SK-N-MC (cell line): ENCODE measurements at places on chromosomes 7 and 10.
A peak's percentile ranks its signal among the peaks of the same experiment; 100 is the strongest.

DNA sequence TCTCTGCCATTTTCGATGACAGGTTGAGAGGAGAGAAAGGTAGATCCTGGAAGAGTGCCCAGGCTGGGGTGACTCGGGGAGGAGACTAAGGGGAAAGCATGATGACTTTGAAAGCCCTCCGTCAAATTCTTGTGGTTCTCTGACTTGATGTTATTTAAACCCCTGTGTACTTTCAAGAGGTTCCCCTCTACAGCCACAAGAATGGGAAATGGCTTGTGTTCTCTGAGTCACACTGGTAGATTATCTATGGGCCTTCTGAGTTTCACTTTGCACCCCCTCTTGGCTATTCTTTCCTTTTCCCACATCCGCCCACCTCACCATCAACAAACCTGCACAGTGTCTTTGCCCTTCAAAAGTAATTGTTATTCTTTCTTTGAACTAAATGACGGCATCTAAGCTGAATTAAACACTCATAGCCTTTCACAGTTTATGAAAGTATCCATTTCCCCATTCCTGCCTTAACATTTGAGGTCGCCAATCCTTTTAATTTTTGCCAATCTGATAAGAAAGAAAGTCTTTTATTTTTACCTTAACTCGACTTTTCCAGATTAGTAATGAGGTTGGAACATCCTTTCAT lies 24.1 kb downstream of the PRF1 start:
- DNase-seq = no peak

DNA sequence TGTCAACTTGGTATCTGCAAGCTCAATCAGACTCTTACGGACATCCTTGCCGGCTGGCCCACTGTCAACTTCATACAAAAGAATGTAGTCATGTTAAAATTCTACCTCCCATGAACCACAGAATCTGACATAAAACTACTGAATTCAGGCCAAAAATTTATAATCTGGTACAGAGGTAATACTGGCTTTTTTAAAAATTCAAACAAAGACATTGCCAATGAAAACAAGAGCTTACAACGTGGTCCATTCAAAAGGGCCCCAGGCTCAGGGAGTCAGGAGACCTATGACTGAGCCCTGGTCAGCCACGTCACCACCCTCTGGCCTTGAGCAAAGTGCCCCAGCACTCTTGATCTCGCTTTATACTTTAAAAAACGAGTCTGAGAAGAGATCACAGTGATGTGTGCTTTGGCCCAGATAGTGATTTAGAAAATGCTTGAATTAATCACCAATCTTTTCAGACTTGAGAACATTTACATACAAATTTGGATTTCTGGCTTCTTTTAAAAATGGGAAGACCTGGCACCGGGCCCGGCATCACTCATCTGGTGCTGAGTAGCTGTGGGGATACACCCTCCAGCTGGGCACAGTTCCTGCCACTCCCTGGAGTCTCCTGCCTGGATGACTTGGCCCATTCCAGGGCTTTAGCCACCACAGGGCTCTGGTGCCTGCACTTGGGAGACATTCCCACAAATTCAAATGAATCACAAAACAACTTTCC lies 94.1 kb downstream of the PIP4K2A start:
- no peak for DNase-seq

- no peak for DNase-seq
Observed at GRCh38 chr7:81498176-81498575, 271.7 kb downstream of the HGF start.

GRCh38 chr10:90930070-90930837 lies 9.4 kb upstream of the ANKRD1 start:
- no peak for DNase-seq

DNA sequence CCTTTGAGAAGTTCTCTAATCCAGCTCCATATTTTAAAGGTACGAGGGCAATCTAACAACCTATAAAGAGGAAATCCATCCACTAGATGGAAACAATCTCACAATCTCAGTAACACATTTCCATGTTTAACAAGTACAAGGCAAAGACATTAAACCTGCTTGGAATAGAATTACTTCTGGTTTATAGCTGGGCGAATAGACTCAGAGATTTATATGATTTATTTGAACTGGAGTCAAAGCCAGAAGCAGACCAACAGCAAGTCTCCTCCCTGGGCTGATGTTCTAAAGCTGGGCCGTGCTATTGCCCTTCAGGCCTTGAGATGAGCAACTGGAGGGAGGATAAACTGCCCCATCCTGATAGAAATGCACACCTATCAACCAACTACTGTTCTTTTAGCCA lies 25.3 kb downstream of the SLC26A3 start:
- no peak for DNase-seq

DNA sequence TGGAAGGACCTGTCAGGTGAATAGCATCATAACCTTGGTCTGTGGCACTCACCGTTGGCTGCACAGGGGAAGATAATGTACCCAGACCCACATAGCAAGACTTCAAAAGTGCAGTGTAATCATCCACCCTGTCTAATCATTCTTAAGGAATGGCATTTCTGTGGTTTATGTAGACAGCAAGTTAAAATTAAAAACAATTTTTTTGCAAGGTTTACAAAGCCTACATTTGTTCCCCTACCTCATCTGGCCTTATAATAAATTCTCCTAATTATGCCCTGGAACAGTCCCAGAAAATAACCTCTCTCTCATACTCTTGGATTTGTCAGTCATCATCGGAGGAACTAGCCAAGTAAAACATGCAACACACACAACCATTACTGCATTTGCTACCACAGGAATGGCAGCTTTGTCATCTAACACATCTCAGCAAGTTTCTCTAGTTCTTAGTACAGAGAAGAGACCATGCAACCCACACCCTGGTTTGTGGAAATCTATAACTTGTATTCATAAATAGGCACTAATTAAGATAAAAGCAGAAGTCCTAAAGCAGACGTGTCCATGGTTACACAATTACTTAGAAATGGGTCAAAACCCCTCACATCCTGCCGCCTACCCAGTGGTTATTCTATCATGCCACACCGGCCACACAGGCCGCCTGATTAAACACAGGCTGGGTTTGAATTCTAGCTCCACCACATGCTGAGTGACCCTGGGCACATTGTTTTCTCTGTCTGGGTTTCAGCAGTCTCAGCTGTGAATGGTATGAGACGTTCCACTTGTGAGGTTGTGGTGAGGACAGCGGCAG lies 19.1 kb downstream of the ABLIM1 start:
- DNase-seq = no peak

DNA sequence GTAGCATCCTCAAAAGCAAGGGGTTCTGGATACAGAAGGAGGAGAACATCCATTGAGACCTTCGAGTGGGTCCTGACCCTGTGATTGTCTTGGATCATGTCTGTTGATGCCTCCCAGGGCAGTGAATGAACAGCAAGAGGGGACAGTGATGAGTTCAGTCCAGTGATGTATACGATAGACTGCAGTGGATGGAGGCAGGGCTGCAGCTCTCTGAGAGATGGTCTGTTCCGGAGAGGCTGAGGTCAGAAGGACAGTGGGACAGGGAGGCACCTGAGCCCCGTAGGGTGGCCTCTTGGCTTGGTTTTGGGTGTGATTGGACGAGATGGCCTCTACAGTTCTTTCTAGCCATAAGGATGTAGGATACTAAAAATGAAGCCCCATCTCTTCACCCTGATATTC lies 280.4 kb downstream of the CAMK1D start:
- DNase-seq = no peak

DNA sequence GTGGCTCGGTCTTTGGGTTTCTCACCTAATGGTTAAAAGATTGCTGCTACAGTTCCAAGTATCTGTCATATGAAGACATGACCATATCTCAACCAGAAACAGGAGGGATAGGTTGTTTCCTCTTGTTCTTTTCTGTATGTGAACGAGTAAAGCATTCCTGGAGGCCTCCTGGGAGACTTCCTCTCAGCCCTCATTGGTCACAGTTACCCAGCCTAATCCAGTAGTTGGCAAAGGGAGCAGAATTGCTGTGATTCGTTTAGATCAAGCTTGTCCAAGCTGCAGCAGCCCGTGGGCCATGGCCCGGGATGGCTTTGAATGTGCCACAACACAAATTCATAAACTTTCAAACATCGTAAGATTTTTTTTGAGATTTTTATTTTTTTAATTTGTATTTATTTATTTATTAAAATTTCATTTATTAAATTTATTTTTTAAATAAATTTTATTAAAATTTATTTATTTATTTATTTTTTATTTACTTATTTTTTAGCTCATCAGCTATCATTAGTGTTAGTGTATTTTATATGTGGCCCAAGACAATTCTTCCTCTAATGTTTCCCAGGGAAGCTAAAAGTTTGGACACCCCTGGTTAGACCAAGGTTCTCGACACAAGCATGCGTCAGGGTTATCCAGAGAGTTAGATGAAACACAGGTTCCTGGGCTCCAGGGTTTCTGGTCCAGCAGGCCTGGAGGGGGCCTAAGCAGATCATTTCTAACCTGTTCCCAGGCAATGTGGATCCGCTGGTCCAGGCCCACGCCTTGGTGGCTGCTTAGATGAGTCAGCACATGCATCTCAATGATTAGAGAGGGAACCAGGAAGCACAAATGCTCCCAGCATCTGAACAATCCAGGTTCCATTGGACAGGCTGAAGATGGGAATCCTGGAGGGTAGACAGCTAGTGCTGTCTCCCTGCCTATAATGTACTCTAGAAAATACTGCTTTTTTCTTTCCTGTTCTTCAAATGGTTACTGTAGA lies 25.6 kb downstream of the CDC123 start:
- DNase-seq = no peak

DNA sequence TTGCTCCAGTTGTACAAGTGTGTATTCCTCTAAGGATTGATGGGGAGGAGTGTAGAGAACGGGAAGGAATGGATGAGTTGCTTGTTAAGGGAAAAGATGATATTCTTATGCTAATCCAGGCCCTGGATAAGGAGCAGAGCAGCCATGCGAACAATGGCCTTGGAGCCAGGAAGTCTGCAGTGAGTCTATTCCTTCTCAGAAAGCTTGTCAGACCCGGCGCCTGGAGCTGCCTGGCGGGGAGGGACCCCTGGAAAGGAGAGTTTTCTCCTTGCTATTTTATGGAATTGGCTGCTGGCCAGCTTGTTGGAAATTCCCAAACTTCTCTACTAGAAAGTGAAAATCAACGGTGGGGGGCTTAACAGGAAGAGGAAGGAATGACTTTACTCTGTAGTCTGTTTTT lies 89.1 kb downstream of the MMRN2 start:
- DNase-seq = peak; percentile 52

GRCh38 chr10:69783515-69783914 lies 18.2 kb upstream of the COL13A1 start:
- no peak for DNase-seq

- DNase-seq = no peak
Observed at GRCh38 chr10:118582511-118582910, 12.9 kb downstream of the PRLHR start.

GRCh38 chr7:140915935-140916555 lies 8.7 kb downstream of the BRAF start:
- no peak for DNase-seq

GRCh38 chr10:109664554-109664953 lies 258.8 kb downstream of the XPNPEP1 start:
- DNase-seq = no peak

- no peak for DNase-seq
Observed at GRCh38 chr10:128068398-128069285, 57.6 kb downstream of the MKI67 start.

- no peak for DNase-seq
Observed at GRCh38 chr10:90218846-90219245, 517.5 kb downstream of the KIF20B start.

DNA sequence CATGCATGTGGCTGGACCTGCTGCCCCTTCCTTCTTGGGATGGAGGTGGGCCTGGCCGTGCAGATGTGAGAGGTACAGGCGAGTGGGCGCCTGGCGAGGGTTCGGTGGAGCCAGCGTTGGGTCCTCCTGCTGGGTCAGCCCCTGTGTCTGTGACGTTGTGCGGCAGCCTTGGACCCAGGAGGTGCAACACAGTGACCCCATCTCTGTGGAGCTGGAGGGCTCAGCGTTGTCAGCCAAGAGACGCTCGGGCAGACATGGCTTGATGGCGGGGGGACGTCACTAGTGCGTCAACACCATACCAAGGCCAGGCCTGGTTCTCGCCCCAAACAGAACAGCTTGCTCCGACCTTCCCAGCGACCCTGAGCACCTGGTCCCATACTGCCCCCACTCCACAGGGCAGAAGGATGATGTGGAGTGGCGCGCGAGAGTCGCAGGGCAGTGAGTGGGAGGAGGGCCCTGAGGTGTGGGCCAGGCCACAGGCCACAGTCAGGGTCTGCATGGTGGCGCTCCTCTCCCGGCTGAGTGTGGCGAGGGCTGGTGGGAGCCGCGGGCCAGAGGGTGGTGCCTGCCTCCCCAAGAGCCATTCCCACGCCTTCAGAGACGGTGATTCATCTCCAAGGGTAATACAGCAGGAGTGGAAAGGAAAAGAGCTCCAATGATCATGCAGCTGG lies 184.4 kb downstream of the DNAJB6 start:
- DNase-seq = no peak

GRCh38 chr10:50972591-50972990 lies 87.2 kb upstream of the A1CF start:
- no peak for DNase-seq

DNA sequence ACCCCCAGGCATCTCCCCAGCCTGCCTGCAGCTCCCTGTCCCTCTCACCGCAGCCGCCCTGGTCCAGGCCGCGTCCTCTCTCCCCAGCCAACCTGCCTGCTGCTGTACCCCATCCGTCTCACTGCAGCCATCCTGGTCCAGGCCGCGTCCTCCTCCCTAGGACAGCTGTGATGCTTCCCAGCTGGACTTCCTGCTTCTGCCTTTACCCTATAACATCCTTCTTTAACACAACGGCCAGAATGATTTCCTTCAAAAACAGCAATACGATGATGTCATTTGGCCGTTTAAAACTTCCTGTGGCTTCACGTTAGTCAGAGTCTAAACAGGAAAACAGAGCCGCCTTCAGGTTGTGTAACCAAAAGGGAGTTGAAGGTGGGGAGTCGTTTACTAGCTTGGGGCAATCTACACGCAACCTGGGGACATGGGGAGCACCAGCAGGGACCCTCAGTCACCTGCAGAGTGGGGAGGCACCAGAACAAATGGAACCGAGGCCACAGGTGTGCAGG lies 32.2 kb upstream of the ZFAND2A start:
- no peak for DNase-seq

DNA sequence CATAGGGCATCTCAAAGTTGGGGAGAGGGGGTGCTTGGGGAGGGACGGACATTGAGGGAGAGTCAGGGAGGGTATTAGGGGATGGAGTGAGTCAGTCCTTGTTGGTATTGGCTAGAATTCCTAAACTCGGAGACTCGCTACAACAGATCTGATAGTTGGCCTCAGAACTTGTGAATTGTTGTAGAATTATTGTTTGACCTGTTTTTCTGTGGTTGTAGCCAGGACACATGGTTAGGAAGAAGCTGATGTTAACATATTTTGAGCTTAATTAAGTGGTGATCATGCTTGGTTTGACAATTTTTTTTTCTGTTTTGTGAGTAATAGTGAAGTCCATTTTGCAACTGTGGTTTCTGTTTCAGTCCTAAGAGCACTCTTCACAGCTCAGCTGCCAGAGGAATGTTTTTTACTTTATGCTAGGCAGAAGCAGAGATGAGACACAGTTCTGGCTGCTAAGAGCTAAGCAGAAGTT lies 1190.3 kb upstream of the C7orf33 start:
- DNase-seq = no peak
